ENCODE measurements at places on chromosomes 16 and 17.
A peak's percentile ranks its signal among the peaks of the same experiment; 100 is the strongest.

DNA sequence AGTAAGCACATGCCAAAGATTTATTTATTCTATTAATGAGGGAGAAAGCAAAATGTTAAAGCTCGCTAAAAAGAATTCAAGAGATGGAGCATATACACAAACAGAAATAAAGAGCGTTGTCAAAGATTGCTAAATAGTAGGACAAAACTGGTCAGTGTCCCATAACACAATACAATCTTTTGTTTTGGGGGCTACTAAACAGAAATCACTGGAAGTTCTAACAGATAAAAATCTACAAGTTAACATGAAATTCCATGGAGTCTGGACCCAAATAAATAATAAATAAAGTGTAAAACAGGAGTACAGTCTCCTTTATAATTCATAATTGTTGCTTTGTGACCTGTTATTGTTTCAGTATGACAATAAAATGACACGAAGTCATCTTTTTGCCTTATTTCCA lies 115.2 kb upstream of the CNTNAP4 start:
- no peak for DNase-seq

GRCh38 chr17:82592289-82592766 lies 55.9 kb downstream of the WDR45B start:
- no peak for DNase-seq

DNA sequence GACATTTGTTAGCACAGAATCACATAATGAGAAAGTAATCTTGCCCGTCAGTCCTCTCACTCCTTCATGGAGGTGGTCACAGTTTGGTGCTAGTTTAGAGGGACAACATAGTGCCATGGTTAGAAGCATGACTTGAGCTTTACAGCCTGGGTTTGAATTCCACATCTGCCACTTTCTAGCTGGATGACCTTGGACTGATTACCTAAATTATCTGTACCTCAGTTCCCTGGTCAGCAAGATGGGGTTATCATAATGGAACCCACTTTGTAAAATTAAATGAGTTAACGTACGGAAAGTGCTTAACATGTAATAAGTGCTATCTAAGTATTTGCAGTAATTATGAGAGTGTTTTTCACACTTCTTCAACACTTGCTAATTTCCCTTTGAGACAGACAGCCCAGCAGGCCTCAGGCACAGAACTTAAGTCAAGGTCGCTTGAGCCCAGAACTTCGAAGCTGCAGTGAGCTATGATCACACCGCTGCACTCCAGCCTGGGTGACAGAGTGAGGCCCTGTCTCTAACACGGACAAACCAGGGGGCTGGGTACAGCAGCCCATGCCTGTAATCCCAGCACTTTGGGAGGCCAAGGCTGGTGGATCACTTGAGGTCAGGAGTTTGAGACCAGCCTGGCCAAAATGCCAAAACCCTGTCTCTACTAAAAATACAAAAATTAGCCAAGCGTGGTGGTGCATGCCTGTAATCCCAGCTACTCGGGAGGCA lies 7.1 kb downstream of the VWA3A start:
- no peak for DNase-seq

GRCh38 chr17:40895106-40895730 lies 10.2 kb upstream of the KRT20 start:
- no peak for DNase-seq

DNA sequence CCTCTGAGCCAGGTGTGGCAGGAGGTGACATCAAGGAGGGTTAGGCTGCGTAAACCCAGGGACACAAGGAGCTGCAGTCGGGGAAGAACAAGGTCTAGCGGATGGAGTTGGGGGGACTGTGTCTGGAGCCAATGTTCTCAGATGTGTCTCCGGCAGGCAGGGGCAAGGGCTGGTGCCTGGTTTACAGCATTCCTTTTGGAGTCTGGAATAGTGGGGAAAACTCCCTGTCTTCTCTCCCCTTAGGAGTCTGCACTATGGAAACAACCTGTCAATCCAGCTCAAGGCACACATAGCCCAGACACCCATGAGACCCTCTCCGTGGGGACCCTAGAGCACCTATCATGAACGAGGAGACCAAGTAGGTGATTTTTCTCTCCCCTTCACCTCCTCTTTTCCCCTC lies 27.5 kb downstream of the NLRC5 start:
- no peak for DNase-seq

DNA sequence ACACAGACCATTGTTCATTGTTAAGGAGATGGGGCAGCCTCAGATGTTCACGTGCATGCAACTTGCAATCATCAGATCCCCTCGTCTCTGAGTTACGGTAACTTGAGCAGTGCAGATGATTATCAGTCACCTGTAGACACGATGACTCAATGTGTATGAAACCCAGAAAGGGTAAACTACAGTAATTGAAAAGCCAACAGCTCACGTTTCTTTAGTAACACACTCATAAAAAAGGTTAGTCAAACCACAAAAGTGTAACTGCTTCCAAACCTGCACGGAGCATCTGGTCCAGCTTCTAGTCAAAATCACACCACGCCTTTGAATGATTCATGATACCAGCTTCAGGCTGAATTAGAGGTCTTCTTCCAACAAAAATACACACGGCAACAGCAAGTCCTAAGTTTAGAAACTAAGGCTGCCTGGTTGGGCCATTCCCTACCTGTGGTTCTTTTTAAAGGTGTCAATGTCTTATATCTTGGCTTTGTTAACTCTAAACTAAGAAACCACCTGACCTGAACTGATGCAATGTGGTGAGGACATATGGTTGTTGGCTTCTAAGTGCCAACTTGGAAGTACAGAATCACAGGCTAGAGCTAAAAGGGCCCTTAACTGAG lies 32.3 kb downstream of the GRB7 start:
- DNase-seq, result peak; percentile 92

DNA sequence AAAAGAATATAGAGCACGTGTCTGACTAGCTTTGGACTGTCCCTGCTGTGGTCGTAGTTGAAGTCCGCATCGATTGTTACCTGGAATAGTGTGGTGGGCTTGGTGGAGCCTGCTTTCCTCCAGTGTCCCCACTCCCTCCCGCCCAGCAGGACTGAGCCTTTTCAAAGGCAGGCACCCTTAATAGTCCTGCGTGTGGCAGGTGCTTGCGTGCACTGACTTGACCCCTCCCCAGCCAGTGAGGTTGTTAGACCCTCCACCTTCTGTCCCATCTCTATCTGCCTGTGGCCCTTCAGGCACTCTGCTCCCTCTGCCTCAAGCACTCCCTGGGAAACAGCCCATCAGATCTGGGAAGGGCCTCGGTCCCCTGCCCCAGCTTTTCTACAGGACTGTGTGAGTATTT lies 36.6 kb downstream of the TMEM11 start:
- DNase-seq, result no peak

GRCh38 chr16:51490866-51491265 lies 339.8 kb upstream of the SALL1 start:
- peak; percentile 41 for DNase-seq

DNA sequence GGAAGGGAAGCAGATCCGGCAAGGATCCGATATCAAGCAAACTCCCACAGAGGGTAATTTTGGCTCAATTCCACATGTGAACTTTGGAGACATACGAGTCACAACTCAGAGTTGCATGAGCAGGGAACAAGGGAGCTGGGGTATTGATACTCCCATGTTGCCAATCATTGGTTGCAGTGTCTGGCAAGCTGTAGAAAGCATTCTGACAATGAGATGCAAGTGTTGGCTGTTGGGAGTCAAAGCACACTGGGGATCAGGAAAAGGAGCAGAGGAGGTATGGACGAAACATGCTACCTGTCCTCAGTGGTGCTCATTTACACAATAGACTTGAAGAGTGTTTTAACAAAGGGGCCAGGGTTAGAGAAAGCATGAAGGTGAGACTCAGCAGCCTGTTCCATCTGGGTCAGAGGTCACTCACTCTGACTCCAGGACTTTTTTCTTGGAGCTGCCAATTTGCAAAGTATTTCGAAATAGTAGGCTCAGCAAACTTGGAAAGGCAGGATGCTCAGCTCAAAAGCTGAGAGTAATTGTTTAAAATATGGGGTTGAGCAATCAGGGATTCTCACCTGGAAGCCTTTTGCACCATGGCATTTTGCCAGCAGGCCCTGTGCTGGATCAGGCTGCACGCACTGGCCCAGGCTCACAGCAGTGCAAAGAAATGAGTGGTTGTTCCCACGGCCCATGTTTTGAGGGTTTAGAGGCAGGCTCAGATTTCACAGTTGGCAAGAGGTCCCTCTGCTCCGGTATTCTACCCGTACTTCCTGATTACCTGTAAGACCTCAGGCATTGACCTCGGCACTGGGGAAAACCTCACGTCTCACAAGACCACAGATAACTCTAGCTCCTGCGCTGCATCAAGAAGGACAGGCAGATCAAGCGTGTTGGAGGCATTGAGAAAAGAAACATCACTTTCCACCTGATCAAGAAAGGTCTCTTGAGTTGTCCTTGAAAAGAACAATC lies 17.6 kb upstream of the NKD1 start:
- peak; percentile 9 for DNase-seq

DNA sequence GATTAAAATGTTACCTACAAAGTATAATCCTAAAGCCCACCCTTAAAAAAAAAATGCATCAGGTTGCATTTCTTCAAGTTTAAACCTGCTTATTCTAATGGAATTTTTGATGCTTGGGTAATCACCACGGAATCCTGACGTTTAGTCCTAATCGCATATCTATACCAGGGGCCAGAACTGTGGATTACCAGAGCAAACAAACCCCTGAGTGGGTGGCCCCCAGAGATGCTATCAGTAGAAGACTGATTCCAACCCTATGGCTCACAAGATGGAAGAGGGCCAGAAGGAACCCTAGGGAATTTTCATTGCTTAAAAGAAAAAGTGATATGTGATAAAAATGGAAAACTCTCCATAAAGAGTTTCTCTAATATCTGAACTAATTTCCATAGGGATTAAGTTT lies 152.2 kb upstream of the NOG start:
- no peak for DNase-seq

GRCh38 chr16:88087517-88087877 lies 136.3 kb downstream of the BANP start:
- DNase-seq, result no peak

- DNase-seq, result no peak
Measured at GRCh38 chr16:74729783-74730683, 29.4 kb upstream of the MLKL start.

DNA sequence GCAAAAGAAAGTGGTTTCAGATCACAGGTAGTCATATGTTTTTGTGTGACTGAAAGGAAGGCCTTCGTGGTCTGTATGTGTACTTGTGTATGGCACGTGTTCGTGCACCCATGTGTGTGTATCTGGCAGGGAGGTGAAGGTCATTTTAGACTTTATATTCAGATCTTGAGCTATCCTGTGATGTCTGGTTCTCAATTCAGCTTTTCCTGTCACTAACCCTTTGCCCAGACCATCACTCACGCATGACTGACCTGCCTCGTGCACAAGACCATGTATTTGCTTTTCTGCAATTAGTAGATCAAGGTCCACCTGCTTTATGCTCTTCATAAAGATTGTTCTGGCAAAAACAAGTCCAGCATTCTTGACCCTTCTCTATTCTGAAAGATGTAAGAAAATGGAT lies 139.7 kb upstream of the MAF start:
- no peak for DNase-seq

GRCh38 chr16:89805136-89805905 lies 11.1 kb downstream of the FANCA start:
- DNase-seq, result no peak

- no peak for DNase-seq
Measured at GRCh38 chr16:85057212-85057889, 29.8 kb downstream of the KIAA0513 start.

- peak; percentile 39 for DNase-seq
Measured at GRCh38 chr16:56938664-56939513, 6.9 kb downstream of the HERPUD1 start.

- DNase-seq, result no peak
Measured at GRCh38 chr16:11978080-11978479, 1.5 kb downstream of the SNX29 start.

- DNase-seq, result no peak
Measured at GRCh38 chr16:81491541-81492188, 47.1 kb downstream of the CMIP start.

DNA sequence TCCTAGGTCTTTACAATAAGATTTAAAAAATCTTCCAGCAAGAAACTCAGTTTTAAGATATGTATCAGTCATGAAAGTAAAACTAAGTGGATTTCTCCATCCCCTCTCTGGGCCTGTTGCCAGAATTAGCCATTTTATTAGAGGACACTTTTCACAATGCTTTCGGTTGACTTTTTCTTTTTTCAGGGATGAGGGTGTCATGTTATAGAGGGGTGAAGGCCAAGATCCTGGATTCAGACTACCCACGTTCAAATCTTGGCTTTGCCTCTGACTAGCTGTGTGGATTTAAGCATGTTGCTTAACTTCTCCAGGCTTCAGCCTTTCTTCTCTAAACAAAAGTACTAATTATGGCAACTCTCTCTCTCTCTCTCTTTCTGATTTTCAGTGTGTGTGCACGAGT lies 111.7 kb upstream of the COX10 start:
- no peak for DNase-seq

- no peak for DNase-seq
Measured at GRCh38 chr17:55335625-55336024, 70.9 kb downstream of the HLF start.

DNA sequence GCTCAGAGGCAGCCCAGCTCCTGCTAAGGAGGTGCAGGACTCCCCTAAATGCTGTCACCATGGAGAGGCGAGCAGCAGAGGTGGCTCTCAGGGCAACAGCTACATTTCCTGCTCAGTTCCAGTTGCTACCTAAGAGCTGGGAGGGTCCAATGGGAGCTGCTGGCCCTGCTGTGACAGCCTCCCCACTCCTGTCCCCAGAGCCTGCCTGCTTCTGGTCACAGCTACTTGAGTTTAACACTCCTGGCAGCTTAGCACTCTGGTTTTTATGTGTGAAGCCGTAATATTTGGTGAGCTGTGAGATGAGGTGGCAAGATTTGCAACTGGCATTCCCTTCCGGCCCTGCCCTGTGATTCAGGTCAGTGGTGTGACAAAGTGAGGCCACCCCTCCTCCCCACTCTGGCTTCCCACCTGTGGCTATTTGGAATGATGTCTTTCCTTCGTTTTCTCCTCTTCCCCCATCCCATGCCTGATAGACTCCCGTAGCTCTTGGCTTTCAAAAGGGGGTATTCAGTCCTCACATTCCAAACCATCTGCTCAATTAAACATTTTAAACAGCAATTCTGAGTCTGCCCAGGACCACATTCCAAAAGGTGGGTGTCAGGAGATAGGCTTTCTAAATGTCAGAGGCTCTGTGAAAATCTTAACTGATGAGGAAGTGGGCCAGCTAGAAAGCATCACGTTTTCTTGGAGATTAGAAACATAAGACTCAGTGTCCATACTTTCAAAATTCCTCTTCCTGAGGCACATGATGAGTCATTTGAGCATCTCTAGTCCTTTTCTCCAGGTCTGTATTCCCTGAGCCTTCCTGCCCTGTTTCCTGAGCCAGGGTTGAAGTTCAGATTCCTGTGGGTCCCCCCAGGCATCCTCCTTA lies 42.6 kb upstream of the SKAP1 start:
- peak; percentile 96 for DNase-seq

- no peak for DNase-seq
Measured at GRCh38 chr17:7915179-7915610, 894 bp downstream of the RNF227 start.

GRCh38 chr17:58052407-58052806 lies 30.8 kb upstream of the DYNLL2 start:
- no peak for DNase-seq

- no peak for DNase-seq
Measured at GRCh38 chr16:53599548-53599947, 96.5 kb upstream of the AKTIP start.

Data from DMS79 treated with DMSO at 0.1 percent for 48 hours (cell line).